ENCODE measurements at places on chromosomes 2 and 18.

GRCh38 chr2:9144046-9144445, 62.6 kb upstream of the ASAP2 start:
- no peak for ATAC-seq

GRCh38 chr2:179427065-179427464, 162.4 kb upstream of the SESTD1 start:
- no peak for ATAC-seq

DNA sequence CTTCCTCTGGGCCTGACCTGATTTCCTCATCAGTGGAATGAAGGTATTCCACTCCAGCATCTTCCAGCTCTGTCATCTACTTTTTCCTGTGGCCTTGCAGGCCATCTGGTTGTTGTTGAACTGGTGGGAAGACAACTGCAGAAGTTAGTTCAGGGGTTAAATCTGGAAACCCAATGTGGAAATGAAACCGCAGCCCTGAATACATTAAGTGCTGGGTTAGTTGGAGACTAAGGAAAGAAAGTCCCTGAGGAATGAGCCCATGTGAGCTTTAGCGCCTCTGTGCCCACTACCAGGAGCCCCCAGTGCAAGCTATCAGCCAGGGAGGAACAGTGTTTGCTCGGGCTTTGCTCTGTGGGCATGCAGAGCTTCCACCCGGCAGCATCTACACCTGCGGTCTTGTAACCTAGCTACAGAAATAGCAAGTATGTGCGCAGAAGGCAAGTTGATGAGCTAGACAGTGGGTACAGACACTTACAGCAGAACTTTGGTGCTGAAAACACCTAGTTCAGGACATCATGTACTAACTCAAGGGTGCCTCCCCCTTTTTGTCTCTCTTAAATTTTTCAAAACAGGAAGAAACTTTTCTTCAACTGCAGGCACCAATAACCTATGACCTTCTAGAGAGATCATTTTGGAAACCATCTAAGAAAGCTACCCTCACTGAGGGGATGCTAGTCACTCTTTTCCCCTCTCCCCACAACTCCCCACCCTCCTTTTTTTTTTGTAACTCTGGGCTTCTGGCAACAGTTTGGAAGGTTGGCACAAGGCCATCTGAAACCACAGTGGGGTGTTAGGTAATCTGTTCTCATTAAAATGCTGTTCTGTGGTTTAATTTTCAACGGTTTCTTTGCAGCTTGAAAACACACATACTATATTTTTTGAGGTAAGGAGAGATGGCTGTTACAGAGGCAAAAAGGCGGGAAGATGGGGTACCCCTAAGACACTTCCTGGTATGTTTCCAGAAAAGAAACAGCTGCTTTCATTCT, 18.3 kb upstream of the CXCR4 start:
- ATAC-seq: peak; percentile 72

- ATAC-seq: no peak
These were observed 25.9 kb downstream of the BABAM2 start for GRCh38 chr2:27916293-27916995.

DNA sequence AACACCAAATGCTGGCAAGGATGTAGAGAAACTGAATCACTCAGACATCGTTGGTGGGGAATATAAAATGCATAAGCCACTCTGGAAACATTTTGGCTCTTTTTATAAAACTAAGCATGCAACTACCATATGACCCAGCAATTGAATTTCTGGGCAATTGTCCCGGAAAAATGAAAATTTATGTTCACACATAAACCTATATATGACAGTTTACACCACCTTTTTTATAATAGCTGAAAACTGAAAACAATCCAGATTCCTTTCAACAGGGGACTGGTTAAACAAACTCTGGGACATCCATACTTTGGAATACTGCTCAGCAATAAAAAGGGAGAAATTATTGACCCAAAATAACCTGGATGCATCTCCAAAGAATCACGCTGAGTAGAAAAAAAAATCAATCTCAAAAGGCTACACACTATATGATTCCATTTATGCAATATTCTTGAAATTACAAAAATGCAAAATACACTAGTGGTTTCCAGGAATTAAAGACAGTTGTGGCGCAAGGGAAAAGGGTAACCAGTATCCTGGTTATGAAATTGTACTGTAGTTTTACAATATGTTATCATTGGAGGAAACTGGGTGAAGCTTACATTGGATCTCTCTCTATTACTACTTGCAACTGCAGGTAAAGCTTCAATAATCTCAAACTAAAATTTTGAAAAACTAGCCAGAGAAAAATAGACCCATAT, 130.2 kb upstream of the PID1 start:
- ATAC-seq: no peak

Data from esophagus mucosa (tissue), 1 donor.